LHCN-M2 (cell line): ENCODE measurements at places on chromosomes 3 and 15. TPM values are rescaled to one million over a fixed set of nuclear protein-coding genes. Genes with fewer than 3 reads are reported as not detected.

The FGD5 gene
- total RNA-seq: not detected in 2 replicates

The TMCO5A gene
- total RNA-seq: not detected in 2 replicates

The ASTE1 gene
- 7.1 and 8.4 TPM in 2 replicates for total RNA-seq

The CHRNA5 gene
- total RNA-seq: 5.5 and 9.6 TPM in 2 replicates

The LRRN1 gene
- not detected in 2 replicates for total RNA-seq

The TNFSF10 gene
- total RNA-seq: not detected in 2 replicates

The RASGRP1 gene
- not detected in 2 replicates for total RNA-seq

The TTBK2 gene
- 4.0 and 9.6 TPM in 2 replicates for total RNA-seq

The AMIGO3 gene
- 1.9 and 2.3 TPM in 2 replicates for total RNA-seq

The ISLR2 gene
- not detected in 2 replicates for total RNA-seq
